ENCODE measurements at places on chromosomes 2 and 18. TPM values are rescaled to one million over a fixed set of nuclear protein-coding genes. Genes with fewer than 3 reads are reported as not detected.

DNA sequence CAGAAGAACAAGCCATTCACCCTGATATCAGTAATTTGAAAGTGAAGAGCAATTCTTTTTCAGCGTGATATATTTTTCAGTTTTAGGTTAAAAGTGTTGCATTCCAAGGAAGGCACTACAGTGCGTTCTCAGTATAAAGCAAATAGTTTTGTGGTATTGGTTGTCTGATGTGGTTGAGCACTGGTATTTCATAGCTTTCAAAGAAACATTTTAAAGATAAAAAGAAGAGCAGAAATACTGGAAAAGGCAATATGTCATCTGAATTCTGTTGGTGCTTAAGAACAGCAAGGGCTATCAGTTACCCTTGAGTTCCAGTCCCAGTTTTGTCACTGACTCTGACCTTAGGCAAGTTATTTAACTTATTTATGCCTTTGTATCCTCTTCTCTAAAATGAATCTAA, 191.6 kb downstream of the BABAM2 start:
- peaks cover 23% of the 10 kb centered on the region for H3K4me1 ChIP-seq

DNA sequence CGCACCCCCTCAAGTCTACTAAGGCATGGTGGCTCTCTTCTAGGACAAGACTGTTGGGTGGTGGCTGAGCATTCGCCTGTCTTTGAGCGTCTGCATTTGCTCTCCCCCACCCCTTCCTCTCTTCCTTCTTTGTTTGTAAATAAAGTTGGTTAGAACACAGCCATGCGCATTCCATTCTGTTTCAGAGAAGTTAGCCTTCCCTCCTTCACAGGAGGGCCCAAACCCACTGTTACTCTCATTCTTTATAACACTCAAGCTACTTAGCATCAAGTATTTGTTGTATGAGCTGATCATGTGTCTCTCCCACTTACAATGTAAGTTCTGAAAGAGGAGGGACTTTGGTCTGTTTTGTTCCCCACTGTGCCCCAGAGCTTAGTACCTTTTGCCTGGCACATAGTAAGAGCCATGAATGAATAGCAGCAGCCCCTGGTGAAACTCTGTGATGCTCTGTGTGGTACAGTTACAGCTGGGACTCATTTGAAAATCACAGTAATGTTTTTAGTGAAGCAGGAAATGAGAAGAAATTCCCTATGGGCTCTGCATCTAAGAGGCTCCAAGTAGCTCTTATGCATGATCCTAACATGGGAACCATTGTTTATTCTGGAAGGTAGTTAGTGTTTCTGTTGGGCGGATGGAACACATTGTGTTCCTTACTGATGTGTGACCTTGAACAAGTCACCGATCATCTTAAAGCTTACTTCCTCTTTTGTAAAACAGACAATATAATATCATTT, 7.7 kb downstream of the MGAT5 start:
- no peaks in the 10 kb centered on the region for H3K36me3 ChIP-seq
- H3K27me3 ChIP-seq, result no peaks in the 10 kb centered on the region
- peak overlapping the region; percentile 6 for H3K27ac ChIP-seq
- peaks cover 50% of the 10 kb centered on the region for H3K4me1 ChIP-seq
- no peak for DNase-seq
- H3K4me3 ChIP-seq, result no peak overlapping the region

DNA sequence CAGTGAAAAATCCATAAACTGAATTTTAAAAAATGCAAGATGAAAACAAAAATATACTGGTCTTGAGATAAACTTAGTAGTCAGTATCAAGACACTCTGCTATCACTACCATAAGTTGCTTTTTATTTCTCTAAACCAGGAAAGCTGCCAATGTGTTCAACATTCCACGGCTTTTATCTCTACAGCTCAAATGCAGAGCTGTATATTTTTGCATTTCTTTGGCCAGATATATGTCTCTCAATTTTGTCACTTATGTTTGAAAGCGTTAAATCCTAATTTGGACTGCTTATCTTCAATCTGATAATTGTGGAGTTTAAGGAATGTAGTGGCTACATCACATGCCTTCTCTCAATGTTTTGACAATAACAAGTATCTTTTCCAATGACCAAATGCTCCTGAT, 609.5 kb downstream of the EPHA4 start:
- no peaks in the 10 kb centered on the region for H3K27me3 ChIP-seq
- H3K4me3 ChIP-seq, result no peak overlapping the region
- H3K36me3 ChIP-seq, result no peaks in the 10 kb centered on the region
- no peak overlapping the region for H3K27ac ChIP-seq
- peaks cover 10% of the 10 kb centered on the region for H3K4me1 ChIP-seq

DNA sequence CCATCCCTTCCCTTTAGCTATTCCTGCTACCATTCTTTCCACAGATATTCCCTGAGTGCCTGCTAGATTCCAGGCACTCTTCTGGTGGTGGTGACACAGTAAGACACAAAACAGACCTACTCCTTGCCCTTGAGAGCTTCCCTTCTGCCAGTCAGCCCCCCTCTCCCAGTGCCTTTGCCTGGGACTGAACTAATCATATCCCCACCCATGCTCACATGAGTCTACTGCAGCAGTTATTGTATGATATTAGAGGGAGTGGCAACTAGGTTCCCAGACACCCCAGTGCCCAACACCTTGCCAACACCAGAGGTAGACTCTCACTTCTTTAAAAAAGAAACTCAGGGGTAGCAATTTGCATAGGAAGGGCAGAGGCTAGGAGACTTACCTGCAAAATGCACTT, 7.2 kb upstream of the LBH start:
- H3K27ac ChIP-seq, result peak overlapping the region; percentile 80
- no peaks in the 10 kb centered on the region for H3K27me3 ChIP-seq
- no peaks in the 10 kb centered on the region for H3K36me3 ChIP-seq
- H3K4me1 ChIP-seq, result peaks cover 38% of the 10 kb centered on the region

GRCh38 chr18:9925369-9925768, 11.6 kb downstream of the VAPA start:
- H3K27ac ChIP-seq, result peak overlapping the region; percentile 18
- DNase-seq, result no peak
- no peaks in the 10 kb centered on the region for H3K27me3 ChIP-seq
- no peaks in the 10 kb centered on the region for H3K36me3 ChIP-seq
- no peak overlapping the region for H3K4me3 ChIP-seq
- H3K4me1 ChIP-seq, result peaks cover 89% of the 10 kb centered on the region

Gene LAMA3
- 11.9 TPM for total RNA-seq

DNA sequence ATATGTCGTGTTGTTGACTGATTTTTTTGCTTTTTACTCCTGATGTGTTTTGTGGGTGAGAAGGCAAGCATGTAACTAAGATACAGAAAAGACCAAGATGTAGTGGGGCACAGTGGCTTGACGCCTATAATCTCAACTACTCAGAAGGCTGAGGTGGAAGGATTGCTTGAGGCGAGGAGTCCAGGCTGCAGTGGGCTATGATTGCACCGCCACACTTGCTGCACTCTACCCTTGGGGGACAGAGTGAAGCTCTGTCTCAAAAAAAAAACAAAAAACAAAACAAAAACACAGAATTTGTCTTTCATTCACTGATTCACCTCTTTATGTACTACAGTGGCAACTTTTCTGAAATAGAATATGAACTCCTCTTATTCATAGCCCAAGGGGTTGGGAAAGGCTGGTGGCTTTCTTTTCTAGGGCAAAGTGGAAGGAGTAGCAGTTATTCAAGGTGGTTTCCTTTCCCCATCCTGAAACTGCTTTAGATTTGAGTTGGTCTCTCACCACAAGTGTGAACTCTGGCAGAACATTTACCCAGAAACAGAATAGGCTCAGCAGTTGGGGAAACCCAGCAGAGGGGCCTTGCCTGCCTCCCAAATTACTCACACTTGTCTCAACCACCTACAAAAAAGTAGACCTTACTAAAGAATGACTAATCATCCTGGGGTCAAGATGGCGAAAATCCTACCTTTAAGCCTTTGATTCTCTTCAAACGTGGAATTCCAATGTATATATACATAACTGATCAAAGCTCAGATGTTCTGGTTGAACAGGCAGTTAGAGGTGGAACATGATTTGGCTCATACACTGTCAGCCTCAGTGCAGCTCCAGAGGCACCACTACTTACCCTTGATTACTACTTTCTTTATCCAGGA, 6.5 kb downstream of the TANK start:
- no peaks in the 10 kb centered on the region for H3K27me3 ChIP-seq
- H3K4me3 ChIP-seq, result no peak overlapping the region
- DNase-seq, result no peak
- H3K36me3 ChIP-seq, result no peaks in the 10 kb centered on the region
- peaks cover 67% of the 10 kb centered on the region for H3K4me1 ChIP-seq
- no peak overlapping the region for H3K27ac ChIP-seq

GRCh38 chr2:241961454-241961853, 91.9 kb downstream of the RTP5 start:
- no peak for DNase-seq
- no peaks in the 10 kb centered on the region for H3K4me1 ChIP-seq
- H3K4me3 ChIP-seq, result no peak overlapping the region
- no peak overlapping the region for H3K27ac ChIP-seq
- no peaks in the 10 kb centered on the region for H3K36me3 ChIP-seq
- H3K27me3 ChIP-seq, result no peaks in the 10 kb centered on the region

GRCh38 chr2:60756097-60757087, at the start of gene PAPOLG:
Gene PAPOLG (plus strand): TSS chr2:60756268. CDS start chr2:60756479, 211 bp downstream.
- peak within 1 kb of the TSS; percentile 86 for H3K27ac ChIP-seq
- DNase-seq, result peak; percentile 98
- H3K4me3 ChIP-seq, result peak within 1 kb of the TSS; percentile 84
- H3K36me3 ChIP-seq, result peaks cover 15% of the 10 kb centered on the region
